Stimulated activated CD8-positive, alpha-beta memory T cell treated with anti-CD3 and anti-CD28 coated beads, Interleukin-7, amount 100 ng/mL, for 4 hours (primary cell): ENCODE measurements at places on chromosomes 2 and 18.

DNA sequence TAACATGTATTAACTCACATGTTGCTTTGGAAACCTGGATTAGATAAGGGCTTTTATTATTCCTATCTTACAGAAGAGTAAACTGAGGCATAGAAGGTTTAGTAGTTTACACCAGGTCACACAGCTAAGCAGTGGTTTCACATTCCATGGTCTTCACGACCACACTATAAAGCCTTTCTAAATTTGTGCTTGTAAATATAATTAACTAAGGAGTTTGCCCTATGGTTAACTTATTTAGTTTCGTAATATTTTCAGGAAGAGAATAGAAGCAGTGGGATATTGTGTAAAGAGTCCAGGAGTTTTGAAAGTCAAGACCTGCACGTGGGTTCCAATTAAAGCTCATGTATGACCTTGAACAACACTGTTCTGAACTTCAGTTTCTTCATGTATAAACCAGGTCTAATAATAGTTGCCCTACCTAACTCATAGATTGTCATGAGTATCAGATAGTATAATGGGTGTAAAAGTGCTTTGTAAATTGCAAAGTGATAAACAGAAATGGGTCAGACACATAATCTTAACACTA lies 19.5 kb upstream of the SOS1 start:
- no peak for DNase-seq

GRCh38 chr2:9441556-9441955 lies 18.1 kb downstream of the CPSF3 start:
- DNase-seq = no peak

GRCh38 chr18:38933322-38933721 lies 1367.7 kb upstream of the CELF4 start:
- no peak for DNase-seq

DNA sequence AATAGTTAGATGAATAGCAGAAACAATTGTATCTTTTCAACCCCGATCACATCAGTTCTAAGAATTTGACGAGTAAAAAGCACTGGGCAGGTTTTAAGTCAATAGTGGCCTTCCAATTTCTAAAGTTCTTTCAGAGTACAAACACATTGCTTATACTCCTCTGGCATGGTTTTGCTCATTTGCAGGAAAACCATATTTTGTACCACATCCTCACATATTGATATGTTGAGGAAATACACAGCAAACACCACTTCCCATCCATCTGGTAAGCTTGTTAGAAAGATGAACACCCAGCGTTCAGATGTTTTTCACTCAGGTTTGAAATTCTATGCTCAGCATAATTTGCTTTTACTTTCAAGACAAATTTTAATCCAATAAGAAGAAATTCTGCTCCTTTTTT lies 344.6 kb upstream of the ACVR2A start:
- no peak for DNase-seq

GRCh38 chr2:200985799-200986198 lies 22.3 kb upstream of the ORC2 start:
- no peak for DNase-seq

- no peak for DNase-seq
These were observed 13.6 kb upstream of the CYP27C1 start for GRCh38 chr2:127233710-127234109.
